ENCODE measurements at places on chromosomes 3 and 15.

- no peak for DNase-seq
These were observed 18.7 kb downstream of the PXYLP1 start for GRCh38 chr3:141250342-141250741.

GRCh38 chr3:48202632-48203031 is 14.4 kb upstream of the CDC25A start:
- DNase-seq, result no peak

DNA sequence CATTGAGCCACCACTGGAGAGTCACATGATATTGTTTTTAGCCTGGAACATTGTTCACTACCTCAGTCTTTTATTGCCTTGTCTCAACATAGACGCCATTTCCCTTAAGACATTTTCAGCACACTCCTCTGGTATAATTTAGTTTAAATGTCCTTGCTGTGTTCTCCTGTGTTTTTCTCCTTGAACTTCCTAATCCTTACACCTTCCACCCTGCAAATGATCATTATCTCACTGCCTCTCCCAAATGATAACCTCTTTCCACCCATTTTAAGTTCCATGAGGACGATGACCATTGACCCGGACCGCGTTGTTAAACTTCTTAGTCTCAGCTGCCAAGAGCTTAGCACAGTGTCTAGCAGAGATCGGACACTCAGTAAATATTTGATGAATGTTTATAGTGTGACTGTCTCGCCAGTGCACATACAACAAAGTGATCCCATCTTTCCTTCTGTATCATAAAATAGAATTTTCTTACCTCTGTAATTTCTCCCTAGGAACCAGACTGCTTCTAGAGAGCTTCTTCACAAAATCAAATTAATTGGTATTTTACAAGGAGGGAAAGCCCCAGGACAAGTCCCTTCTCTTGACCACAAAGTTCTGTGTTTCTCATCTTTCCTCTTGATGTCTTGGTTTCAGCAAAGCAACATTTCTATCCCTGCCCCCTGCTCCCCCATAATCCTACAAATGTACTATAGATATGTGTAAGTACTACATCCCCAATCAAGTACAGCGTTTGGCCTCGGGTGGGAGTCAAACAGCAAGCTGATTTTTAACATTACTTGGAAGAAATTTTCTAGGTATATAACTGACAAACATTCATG is 429.6 kb downstream of the LPP start:
- DNase-seq, result no peak

DNA sequence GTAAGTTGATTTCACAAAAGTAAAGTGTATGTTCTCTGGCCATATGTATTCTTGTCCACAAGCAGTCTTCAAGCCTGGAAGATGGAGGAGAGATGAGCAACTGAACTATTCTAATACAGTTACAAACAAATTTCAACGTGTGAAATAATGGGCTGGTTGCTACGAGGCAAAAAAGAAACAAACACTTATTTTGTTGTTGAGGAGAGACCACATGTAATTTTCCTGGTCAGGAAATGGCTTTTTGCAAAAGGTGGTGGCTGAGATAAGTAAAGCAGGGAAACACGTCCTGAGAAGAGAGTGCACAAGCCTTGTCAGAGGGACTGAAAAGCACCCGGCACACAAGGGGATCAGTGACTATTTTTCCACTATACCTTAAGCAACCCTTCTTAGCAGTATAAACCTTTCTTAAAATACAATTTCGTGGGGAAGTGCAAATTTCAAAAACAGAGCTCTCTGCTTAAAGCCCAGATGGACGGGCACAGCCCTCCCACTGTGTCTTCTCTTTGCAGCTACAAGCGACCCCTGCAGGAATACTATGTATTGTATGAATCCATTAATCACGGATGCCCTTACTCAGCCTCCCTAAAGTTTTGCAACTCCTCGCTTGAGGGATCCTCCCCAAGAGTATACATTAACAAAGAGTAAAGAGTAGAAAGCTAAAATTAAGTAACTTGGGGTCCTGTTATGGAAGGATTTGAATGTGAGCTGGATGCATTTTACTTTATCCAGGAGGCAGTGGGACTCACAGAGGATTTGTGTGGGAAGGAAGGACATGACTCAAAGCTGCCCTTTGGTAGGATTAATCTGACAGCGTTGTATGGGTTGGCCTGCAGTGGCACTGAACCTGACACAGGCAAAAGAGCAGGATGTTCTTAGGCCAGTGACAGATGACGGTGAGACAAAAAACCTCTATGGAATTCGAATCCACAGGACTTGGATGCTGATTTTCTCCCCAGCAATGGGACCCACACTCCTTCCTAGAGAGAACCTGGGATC is 253.7 kb downstream of the IL5RA start:
- DNase-seq, result no peak

DNA sequence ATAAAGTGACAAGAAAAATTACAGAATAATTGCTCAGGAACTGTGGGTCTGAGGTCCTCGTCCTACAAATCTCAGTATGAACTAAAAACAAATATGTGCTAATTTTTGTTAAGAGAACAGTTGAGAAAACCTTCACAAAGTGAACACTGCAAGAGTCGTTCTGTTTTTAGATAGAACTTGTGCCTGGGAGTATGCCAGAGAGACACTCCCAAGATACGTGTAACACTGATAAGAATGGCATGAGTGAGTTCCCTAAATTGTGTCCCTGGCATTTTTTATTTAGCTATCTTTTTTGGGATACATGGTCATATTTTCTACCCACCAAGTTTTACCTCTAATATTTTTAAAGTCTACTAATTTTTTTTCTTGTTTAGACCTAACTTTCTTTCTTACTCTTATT is 860.0 kb upstream of the NR2F2 start:
- no peak for DNase-seq

GRCh38 chr3:156711113-156711512 is 36.7 kb downstream of the TIPARP start:
- DNase-seq, result no peak

DNA sequence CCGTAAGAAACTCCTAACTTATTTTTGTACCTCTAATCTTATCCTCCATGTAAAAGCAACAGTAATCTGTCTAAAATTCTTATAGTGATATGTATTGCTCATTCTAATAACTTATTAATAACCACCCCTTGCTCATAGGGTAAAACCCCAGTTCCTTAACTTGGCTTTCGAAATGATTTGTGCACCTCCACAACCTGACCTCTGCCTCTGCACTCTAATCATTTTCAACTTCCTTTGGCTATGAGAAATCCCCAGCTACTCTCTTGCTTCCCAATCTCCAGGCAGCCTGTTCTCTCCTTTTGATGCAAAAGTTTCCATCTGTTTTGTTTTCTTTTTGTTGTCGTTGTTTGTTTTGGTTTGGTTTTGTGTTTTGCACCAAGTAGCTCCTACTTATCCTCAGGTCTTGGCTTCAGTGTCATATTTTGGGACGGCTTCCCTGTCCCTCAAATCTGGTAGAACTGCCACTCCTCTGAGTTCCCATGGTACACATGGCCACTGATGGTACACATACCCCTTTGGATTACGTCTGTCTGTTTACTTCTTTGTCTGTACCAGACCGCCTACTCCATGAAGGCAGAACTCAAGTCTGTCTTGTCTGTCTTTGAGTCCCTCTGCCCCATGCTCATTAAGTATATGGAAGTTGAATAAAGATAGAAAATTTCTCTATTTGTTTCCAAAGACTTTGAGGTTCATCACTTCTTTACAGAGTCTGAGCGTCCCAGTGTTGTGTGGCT is 105.6 kb upstream of the TGFBR2 start:
- DNase-seq, result no peak

DNA sequence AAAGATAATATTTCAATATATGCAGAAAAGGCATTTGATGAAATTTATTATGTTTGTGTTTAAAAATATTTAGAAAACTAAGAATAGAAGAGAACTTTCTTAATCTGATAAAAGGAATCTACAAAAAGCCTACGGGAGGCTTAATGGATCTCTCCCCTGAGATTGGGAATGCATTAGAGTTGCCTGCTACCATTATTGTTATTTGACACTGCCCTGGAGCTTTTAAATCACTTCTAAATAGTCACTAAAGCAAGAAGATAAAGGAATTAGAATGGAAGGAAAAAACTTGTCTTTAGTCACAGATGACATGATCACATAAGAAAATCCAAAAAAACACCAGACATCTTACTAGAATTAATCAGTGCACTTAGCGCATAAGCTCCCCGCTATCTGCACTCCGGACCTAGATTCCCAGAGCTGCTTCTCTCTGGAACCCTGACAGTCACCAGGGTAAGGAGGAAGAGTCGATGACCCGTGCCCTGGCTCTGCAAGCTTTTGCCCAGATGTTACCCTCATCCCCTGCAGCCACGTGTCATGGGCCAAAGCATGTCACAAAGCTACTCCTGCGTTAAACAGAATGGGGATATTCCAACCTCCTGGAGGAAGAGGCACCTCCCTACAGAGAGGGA is 97.1 kb downstream of the MINAR1 start:
- DNase-seq, result no peak

- no peak for DNase-seq
These were observed 2.7 kb downstream of the BCL6 start for GRCh38 chr3:187742351-187743171.

- no peak for DNase-seq
These were observed 88.7 kb downstream of the ANKRD28 start for GRCh38 chr3:15708882-15709677.

DNA sequence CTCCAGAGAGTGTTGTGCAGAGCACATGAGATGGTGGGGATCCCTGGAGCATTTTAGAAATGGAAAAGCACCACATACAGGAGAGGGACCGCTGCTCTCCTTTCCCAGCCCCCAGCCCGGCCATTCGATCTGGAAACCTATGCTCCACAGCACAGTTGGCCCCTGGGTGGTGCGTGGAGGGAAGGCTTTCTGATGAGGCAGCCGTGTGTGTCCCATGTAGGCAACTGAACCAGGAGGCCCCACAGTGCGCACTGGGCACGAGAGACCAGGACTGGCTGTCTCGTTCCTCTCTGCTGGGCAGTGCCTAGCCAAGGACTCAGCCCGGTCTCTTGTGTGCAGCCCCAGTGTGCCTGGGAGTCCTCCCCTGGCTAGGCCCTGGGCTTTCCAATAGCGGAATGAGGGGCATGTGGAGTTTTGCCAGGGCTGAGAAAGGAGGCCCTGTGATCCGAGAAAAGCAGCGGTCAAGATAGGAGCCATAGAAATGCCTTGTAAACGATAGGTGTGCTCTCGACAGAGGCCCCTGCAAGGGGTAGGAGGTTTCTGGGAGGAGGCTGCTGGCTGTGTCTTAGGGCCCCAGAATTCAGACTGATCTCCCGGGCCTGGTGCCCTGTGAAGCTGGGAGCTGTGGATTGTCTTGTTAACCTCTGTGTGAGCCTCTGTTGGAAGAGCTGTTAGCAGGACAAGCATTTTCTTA is 39.0 kb downstream of the CHDH start:
- no peak for DNase-seq

- no peak for DNase-seq
These were observed 434.2 kb upstream of the CNTN3 start for GRCh38 chr3:75048650-75049049.

DNA sequence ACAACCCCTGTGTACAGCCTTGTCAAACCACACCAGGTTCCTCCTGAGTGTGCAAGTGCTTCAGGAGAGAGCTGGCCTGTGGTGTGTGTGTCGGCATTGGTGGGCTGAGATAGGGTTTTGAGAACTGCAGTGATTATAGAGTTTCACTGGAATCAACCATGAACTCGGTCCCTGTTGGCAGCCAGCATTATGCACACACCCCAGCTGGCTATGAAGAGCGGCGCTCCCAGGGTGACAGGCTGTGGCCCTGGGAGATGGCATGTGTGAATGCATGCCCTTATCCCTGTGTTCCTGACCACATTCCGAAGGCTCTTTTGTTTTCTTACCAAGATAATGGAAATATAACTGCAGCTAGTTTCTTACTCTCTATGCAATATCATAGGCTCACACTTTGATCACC is 101.8 kb downstream of the SNRK start:
- no peak for DNase-seq

- DNase-seq, result no peak
These were observed 32.3 kb downstream of the SLCO3A1 start for GRCh38 chr15:91885714-91886270.

DNA sequence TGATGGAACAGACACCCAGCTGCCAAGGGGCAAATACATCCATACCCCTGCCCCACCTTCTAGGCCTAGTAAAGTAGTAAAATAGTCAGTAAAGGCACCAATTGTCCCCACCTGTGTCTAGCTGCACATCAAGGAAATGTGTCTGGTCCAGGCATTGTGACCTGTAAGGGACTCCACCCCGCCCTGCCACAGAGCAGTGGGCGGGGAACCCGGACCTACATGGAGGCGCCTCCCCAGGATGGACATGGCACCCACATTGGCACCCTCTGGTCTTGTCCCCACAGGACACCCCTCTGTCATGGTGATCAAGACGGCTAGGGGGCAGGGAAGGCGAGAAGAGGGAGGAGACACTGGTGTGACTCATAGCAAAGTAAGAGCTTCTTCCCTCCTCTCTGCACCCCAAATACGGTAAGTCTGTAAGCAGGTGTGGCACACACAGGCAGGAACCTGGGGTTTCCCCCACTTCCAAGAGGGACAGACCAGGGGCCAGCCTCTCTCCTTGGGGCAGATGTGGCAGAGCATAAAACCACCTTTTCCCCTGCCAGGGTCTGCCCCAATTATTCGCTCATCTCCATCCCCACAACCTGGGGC is 13.5 kb upstream of the LINGO1 start:
- no peak for DNase-seq

- no peak for DNase-seq
These were observed 130.6 kb downstream of the TCF12 start for GRCh38 chr15:57048930-57049549.
